CD4-positive, alpha-beta T cell treated with Interferon alpha-2 for 1 hour (primary cell): ENCODE measurements at places on chromosomes 6 and 20.

DNA sequence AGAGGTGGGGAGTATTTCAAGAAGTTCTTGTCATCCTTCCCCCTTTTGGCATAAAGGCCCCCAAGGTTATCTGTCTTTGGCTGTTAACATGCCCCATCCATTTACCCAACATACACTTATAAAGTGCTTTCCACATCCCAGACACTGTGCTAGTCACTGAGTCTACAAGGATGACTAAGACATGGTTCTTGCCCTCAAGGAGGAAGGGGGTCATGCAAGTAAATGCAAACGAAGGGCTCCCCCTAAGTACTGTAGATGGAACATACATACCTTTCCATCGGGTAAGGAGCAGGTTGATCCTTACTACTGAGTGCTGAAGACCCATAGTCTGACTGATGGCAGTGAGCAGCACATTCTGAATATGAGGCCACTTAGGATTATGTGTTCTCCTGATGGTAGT lies 38.3 kb downstream of the HECA start:
- DNase-seq, result no peak

- DNase-seq, result no peak
Measured at GRCh38 chr6:135030056-135030473, 24.6 kb downstream of the HBS1L start.

DNA sequence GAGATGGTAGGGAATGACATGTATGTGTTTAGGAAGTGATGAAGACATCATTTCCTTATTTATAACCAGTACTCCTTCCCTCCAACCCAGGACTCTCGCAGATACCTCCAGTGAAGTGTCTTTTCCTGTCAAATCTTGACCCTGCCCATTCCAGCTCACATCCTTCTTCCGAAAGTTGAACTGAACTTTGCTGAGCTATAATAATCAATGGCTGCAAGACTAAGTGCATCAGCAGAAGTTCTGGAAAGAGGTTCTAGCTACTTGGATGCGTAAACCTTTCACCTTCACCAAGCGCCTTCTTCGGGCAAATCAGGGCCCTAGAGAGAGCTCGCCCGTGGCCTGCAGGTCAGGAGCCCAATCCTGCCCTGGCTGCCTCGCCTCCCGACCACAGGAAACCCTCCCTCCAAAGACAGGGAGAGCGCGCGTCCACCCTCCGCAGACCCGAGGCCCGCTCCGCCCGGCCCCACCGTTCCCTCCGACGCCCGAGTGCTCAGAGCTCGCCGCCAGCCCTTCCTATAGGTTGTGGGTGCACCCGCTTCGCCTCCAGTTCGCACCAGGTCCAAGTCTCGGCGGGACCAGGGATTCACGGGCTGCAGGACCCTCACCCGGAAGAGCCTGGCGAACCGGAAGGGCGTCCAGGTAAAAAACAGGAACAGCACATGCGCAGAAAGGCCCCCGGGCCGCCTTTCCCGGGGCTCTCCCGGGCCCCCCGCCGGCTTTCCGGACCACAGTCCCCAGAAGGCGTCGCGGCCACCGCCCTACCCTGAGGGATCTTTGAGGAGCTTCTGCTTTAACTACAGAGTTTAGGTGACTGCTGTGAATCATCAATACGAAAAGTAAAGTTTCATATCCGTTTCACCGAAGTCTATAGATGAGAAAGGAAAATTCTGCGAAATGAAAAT lies at the start of gene ZNF334:
ZNF334 (minus strand) TSS at position 617 of the 902 bp plus-strand sequence. CDS start 1,457 bp downstream, outside the sequence.
- DNase-seq, result no peak

- no peak for DNase-seq
Measured at GRCh38 chr6:155261111-155261900, 2.5 kb upstream of the CLDN20 start.

DNA sequence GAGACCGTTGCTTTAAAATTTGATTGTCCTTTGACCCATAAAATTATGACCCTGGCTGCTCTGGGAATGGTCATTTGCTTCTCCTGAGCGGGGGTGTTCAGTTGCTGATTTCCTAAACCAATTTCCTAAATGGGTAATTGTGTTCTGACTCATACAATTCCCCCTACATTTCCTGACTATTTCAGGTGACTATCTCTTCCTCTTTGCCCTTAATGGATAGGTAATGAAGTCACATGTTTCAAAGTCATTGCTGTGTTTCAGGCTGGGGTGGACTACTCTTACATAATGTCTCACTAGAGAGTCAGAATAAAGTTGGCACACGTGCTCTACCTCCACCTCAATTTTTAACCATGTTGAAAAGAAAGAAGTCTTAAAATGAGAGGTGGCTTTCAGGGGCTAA lies 109.8 kb downstream of the DOK5 start:
- no peak for DNase-seq

DNA sequence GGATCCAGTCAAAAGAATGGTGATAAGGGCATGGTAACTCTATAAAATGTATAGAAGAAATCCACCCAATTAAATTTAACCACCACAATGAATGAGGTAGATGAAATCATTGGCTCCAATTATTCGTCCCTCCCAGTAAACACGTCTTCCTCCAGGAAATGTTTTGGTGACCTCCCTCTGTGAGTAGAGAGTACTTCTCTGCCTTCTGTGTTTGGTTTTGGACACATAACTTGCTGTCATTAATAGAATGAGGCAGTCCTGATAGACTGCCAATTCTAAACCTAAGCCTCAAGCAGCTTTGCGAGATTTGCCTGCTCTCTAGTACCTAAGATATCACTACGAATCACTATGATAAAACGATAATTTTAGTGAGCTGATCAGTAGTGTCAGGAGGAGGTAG lies 632.8 kb downstream of the HDGFL1 start:
- DNase-seq, result no peak

- DNase-seq, result no peak
Measured at GRCh38 chr6:8100159-8100854, 2.0 kb downstream of the EEF1E1 start.

GRCh38 chr6:44333942-44334341 lies 8.5 kb upstream of the SPATS1 start:
- DNase-seq, result no peak

GRCh38 chr20:48879612-48880245 lies 41.8 kb upstream of the ARFGEF2 start:
- no peak for DNase-seq

- no peak for DNase-seq
Measured at GRCh38 chr6:136070815-136071214, 179.3 kb downstream of the MTFR2 start.

DNA sequence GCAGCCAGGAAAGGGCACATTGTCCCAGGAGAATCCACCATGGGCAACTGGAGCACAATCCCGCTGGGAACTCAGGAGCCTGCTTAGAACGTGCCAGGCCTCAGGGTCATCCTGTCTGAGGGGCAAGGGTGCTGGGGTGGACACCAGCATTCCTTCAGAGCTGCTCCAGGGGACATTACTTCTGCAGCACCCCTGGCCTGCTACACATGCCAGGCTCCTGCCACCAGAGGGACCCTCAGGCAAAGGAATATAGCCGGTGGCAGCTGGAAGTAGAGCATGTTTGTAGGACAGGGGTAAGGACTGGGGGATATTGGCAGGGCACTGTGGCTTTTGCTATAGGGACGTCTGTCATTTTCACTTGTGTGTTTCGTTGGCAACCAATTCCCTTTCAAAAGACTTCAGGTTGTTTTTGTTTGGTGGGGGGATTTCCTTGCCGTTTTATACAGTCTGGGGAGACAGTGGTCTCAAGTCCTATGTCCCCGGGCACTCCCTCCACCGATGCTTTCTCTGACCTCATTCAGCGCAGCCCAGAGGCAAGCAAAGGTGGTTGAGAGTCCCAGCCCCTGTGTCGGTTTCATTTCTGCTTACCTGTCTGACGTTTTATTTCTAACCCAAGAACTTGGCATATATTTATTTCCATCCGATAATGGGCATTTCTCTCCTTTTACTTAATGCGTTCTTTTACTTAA lies 130.8 kb downstream of the JPH2 start:
- DNase-seq, result peak; percentile 67
